ENCODE measurements at places on chromosomes 7 and 10. TPM values are rescaled to one million over a fixed set of nuclear protein-coding genes. Genes with fewer than 3 reads are reported as not detected.
A peak's percentile ranks its signal among the peaks of the same experiment; 100 is the strongest.

DNA sequence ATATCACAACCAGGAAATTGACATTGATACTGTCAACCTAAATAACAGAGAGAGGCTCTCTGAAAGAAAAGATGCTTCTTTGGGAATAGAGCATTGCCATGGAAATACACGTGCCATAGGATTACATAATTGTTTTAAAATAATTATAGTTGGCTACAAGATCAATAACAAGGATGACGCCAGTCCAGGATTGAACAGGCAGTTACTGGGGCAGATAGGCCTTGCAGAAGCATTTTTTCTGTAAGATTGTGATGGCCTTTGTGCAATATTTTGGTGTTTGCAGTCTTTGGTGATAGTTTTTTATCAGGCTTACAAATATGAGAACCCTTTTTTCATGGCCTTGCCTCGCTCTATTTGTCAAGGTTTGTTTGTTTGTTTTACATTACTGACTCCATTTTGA, 10.5 kb downstream of the ACADSB start:
- DNase-seq = no peak

The DYNC1I1 gene
- total RNA-seq = 9.2 TPM

The HYAL4 gene
- total RNA-seq = 0.89 TPM

GRCh38 chr7:144391014-144391413, 12.5 kb downstream of the NOBOX start:
- DNase-seq = no peak

The TMEM229A gene
- 0.49 TPM for total RNA-seq

GRCh38 chr7:130397758-130398073, 17.4 kb downstream of the CPA1 start:
- no peak for DNase-seq

- no peak for DNase-seq
Measured at GRCh38 chr7:141776374-141776773, at the start of gene TAS2R4. Gene TAS2R4, plus strand, starts transcription at chr7:141776674. Its CDS starts 1,815 bp downstream, at chr7:141778489.

- DNase-seq = no peak
Measured at GRCh38 chr10:13500201-13500600, 28.6 kb downstream of the BEND7 start.

- DNase-seq = peak; percentile 27
Measured at GRCh38 chr10:75542906-75543305, 111.5 kb downstream of the LRMDA start.

- peak; percentile 50 for DNase-seq
Measured at GRCh38 chr7:15561835-15562234, at the start of gene AGMO. Gene AGMO, minus strand, starts transcription at chr7:15562015.

- peak; percentile 89 for DNase-seq
Measured at GRCh38 chr7:154720016-154720415, 282.9 kb downstream of the PAXIP1 start.

All from thyroid gland (tissue), 4 donors.